ENCODE measurements at places on chromosomes 7 and 10.
A peak's percentile ranks its signal among the peaks of the same experiment; 100 is the strongest.

DNA sequence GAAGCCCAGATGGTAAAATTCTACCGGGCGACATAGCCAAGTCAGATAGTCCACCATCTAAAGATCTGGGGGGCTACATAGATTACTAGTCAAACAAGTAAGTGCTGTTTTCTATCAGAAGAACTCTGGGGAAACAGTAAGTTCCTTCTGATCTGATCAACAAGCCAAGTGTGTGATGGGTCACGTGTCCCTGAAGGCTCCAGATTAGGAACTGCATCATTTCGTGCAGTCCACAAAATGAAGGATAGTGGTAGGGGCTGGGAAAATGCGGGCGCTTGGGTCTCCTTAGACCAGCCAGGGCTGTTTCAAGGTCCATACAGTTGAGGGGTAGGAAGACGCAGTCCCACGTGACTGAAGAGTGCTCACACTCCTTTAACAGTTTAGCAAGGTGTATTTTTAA lies 1.8 kb upstream of the CHN2 start:
- H3K27me3 ChIP-seq = peaks cover 62% of the 10 kb centered on the region
- DNase-seq = no peak
- H3K4me3 ChIP-seq = peak overlapping the region; percentile 37
- peaks cover 18% of the 10 kb centered on the region for H3K4me1 ChIP-seq
- no peaks in the 10 kb centered on the region for H3K36me3 ChIP-seq

DNA sequence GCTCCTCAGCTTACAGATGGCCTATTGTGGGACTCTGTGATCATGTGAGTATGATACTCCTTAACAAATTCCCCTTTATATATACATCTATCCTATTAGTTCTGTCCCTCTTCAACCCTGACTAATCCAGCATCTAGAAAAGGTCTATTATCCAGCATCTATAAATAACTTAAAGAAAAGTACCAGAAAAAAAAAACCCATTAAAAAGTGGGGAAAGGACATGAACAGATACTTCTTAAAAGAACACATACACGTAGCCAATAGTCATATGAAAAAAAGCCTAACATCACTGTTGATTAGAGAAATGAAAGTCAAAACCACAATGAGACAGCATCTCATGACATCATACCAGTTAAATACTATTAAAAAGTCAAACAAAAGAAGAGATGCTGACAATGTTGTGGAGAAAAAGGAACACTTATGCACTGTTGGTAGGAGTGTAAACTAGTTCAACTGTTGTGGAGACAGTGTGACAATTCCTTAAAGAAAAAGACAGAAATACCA lies 549.5 kb upstream of the GRM3 start:
- H3K36me3 ChIP-seq = no peaks in the 10 kb centered on the region
- no peak overlapping the region for H3K27ac ChIP-seq
- no peaks in the 10 kb centered on the region for H3K27me3 ChIP-seq
- DNase-seq = no peak

DNA sequence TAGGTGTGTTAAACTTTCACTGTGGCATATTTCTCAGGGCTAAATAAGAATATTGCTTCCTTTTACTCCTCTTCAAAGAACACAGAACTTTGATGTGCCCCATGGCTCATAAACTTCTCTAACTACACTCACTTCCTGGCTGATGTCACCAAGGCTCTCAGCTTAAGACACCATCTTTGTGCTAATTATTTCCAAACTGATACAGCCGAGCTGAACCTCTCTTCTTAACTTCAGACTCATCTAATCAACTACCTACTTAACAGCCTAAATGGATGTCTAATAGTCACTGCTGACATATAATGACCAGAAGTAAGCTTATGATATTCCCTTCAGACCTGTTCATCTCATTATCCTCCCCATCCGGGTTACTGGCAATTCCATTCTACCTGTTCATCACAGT lies 3.6 kb downstream of the C10orf67 start:
- peak overlapping the region; percentile 32 for H3K27ac ChIP-seq
- peaks cover 51% of the 10 kb centered on the region for H3K4me1 ChIP-seq
- H3K36me3 ChIP-seq = no peaks in the 10 kb centered on the region
- H3K27me3 ChIP-seq = no peaks in the 10 kb centered on the region
- peak overlapping the region; percentile 12 for H3K4me3 ChIP-seq
- no peak for DNase-seq

GRCh38 chr10:84247496-84247895 lies 2.6 kb downstream of the RGR start:
- peaks cover 6% of the 10 kb centered on the region for H3K27me3 ChIP-seq
- H3K4me1 ChIP-seq = no peaks in the 10 kb centered on the region
- no peak overlapping the region for H3K27ac ChIP-seq
- no peak overlapping the region for H3K4me3 ChIP-seq
- no peak for DNase-seq
- no peaks in the 10 kb centered on the region for H3K36me3 ChIP-seq
